DMS 273 treated with DMSO at 0.1 percent for 48 hours (cell line): ENCODE measurements at places on chromosomes 7 and 10.

GRCh38 chr7:88792361-88792760 lies 3.2 kb downstream of the TEX47 start:
- DNase-seq = no peak

GRCh38 chr7:12360948-12361347 lies 42.7 kb downstream of the VWDE start:
- no peak for DNase-seq

DNA sequence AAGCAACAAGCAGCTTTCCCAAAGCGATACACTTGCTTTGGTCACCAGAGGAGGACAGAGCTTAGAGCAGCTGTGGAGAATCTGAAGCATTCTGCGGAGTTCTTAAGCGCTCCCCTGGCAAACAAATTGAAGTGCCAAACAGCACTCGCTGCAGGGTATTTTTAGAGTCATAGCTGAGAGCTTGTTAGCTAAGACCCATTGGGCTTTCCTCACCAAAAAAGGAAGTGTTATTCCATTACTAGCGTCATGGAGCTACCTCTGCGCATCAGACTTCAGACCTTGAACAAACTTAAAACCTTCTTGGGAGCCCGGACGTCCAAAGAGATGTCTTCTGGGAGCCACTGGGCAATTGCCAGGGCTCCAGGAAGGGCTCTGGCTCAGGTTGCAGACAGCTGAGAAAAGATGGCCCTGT lies 23.2 kb upstream of the BMPR1A start:
- DNase-seq = no peak

DNA sequence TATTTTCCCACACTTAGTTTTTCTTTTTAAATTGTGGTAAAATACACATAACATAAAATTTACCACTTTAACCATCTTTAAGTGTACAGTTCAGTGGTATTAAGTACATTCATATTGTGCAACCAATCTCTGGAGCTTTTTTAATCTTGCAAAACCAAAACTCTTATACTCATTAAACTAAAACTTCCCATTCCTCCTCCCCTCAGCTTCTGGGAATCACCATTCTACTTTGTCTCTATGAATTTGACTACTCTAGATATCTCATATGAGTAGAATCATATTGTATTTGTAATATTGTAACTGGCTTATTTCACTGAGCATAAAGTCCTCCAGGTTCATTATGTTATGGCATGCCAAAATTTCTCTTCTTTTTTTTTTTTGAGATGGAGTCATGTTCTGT lies 86.4 kb upstream of the JAZF1 start:
- no peak for DNase-seq

DNA sequence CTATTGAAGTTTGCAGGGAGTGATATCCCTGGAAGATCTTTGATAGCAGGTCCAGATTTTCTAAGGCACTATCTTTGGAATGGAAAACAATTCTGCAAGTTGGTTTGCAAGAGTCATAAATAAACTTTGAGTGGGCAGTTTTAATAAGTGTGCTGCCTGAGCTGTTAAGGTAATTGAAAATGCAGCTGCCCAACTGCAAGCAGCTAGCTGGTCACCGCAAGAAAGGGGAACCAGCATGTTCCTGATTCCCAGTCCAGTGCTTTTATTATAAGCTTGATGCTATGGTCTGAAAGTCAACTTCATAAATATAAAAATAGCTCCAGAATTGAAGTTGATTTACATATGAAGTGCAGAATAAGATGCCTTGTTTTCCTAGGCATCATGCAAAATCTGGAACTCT lies 308.4 kb downstream of the ZNF248 start:
- DNase-seq = no peak

- DNase-seq = no peak
Measured at GRCh38 chr7:124460056-124460450, 305.5 kb downstream of the GPR37 start.

- DNase-seq = no peak
Measured at GRCh38 chr7:116548506-116548905, 23.7 kb downstream of the CAV1 start.

- DNase-seq = no peak
Measured at GRCh38 chr7:47572939-47573757, 8.8 kb downstream of the TNS3 start.
